Esophagus mucosa (tissue), 1 donor: ENCODE measurements at places on chromosomes 3 and 15.

- ATAC-seq = no peak
Observed at GRCh38 chr3:66723231-66723630, 222.4 kb upstream of the LRIG1 start.

- peak; percentile 39 for ATAC-seq
Observed at GRCh38 chr15:81304226-81304625, 19.7 kb downstream of the STARD5 start.

- ATAC-seq = no peak
Observed at GRCh38 chr15:57185507-57186074, 190.7 kb upstream of the CGNL1 start.

GRCh38 chr3:132288357-132288756, 28.9 kb upstream of the ACP3 start:
- no peak for ATAC-seq

- peak; percentile 60 for ATAC-seq
Observed at GRCh38 chr3:183291497-183292031, 38.5 kb downstream of the B3GNT5 start.

GRCh38 chr3:124299831-124300230, 307.9 kb upstream of the ROPN1 start:
- no peak for ATAC-seq
